PC-9 (cell line): ENCODE measurements at places on chromosomes 13 and 19. TPM values are rescaled to one million over a fixed set of nuclear protein-coding genes. Genes with fewer than 3 reads are reported as not detected.

DNA sequence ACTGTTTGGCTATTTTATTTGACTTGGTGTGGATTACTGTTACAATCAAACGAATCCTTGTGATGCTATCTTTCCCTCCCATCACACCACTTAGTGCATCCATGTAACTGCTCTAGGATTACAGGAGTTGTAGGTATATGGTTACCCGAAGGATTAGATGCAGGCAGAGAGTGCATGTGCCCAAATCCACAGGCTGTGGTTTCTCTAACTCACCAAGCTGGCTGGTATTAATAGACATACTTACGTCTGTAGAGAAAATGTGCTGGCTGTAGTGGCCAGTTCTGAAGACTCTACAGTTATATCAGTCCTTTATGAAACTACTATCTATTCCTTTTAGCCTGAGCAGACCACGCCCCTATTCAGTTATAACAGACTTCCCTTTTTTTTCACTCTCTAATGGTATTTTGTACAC lies 1.1 kb upstream of the HMGB1 start:
- peak overlapping the region; percentile 69; the same call in 1 of the 2 replicates for H3K4me3 ChIP-seq
- no peaks in the 10 kb centered on the region for H3K27me3 ChIP-seq
- DNase-seq: no peak
- H3K4me1 ChIP-seq: peaks cover 29% of the 10 kb centered on the region
- H3K36me3 ChIP-seq: peaks cover 15% of the 10 kb centered on the region

DNA sequence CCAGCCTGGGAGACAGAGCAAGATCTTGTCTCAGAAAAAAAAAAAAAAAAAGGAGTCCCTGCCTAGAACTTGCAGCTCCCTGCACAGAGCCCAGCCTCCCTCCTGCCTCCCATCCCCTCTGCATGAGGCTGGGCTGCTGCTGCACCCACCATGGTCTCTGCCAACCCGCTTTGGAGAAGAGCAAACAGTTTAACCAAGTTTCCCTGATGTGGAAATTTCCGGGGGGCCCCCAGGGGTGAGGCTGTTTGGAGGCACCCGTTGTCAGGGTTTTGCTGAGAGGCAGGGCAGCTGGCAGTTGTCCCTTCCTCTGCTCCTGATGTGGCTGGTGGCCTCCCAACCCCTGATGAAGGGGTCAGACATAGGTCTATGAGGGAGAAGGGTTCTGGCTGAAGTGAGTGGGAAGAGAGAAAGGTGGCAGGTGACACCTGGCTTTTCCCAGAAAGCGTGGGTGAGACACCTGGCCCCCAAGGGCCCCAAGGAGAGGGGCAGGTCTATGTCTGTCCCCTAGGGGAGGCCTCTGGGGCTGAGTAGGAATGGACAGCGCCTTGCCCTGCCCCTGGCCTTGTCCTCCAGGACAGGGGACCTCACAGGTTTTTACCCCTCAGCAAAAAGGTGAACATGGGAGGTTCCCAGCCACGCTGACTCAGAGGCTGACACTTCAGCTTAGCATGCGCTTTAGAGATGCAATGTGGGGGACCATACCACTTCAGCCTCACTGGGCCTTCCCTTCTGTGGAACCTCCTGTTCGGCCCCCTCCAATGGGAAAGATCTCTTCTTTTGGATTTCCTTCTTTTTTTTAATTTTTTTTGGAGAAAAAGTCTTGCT lies 5.5 kb downstream of the LRP3 start:
- H3K27me3 ChIP-seq: no peaks in the 10 kb centered on the region; the same call in 1 of the 2 replicates
- no peak for DNase-seq
- no peaks in the 10 kb centered on the region for H3K4me1 ChIP-seq
- no peaks in the 10 kb centered on the region for H3K36me3 ChIP-seq
- no peak overlapping the region for H3K4me3 ChIP-seq

DNA sequence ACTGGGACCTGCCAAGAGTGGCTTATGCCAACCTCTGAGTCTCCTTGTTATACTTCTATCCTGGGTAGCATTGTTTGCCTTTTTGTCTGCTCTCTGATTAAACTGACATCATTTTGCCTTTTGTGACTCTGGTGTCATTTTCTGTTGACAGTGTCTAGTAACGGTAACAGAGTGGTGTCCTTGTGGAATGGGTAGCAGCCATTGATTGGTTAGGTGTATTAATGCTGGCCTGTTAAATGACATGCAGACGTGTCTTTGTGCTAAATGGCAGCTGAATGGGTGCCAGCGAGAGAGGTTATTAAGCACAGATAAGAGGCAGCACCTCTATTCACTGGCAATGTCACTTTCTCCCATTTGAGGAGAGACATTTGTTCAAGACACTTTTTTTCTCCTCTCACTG lies 1289.4 kb downstream of the PCDH9 start:
- H3K36me3 ChIP-seq: no peaks in the 10 kb centered on the region
- DNase-seq: no peak
- no peak overlapping the region for H3K4me3 ChIP-seq

GRCh38 chr13:20442375-20442774 lies 83.3 kb downstream of the CRYL1 start:
- DNase-seq: no peak
- H3K4me1 ChIP-seq: peaks cover 14% of the 10 kb centered on the region; the same call in 1 of the 2 replicates
- H3K4me3 ChIP-seq: no peak overlapping the region
- H3K27ac ChIP-seq: no peak overlapping the region

DNA sequence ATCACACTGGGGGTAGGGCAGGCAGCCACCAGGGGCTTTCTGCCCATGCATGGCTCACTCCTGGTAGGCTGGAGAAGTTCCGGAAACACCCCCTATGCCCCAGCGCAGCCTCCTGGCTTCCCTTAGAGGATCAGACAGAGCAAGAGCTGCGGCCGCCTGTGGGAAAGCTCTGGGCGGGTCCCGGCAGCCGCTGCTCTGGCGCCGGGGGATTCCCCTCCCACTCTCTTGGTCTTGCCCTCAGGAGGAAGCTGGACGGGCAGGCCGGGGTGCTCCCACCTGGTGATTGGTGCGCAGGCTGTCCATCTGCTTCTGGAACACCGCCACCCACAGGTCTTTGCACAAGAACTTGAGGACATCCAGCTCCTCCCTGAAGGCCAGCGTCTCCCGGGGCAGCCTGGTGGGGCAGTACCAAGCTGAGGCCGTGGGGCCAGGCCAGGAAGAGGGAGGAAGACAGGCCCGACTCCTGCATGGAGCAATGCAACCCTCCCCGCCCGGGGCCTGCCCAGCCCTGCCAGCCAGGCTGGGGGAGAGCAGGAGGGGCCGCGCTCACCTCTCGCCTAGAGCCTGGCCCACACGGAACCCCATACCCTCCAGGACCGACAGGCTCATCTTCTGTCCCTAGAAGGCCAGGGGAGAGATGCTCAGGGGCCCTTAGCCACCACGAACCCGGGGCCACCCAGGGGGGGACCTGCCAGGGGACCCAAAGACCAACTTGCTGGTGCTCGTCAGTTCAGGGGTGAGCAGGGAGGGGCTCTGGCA lies 4.0 kb upstream of the NKPD1 start:
- no peak overlapping the region for H3K27ac ChIP-seq
- peaks cover 18% of the 10 kb centered on the region for H3K4me1 ChIP-seq
- DNase-seq: peak; percentile 82

N4BP2L1 gene
- 3.0 and 4.0 TPM in 2 replicates for total RNA-seq

DNA sequence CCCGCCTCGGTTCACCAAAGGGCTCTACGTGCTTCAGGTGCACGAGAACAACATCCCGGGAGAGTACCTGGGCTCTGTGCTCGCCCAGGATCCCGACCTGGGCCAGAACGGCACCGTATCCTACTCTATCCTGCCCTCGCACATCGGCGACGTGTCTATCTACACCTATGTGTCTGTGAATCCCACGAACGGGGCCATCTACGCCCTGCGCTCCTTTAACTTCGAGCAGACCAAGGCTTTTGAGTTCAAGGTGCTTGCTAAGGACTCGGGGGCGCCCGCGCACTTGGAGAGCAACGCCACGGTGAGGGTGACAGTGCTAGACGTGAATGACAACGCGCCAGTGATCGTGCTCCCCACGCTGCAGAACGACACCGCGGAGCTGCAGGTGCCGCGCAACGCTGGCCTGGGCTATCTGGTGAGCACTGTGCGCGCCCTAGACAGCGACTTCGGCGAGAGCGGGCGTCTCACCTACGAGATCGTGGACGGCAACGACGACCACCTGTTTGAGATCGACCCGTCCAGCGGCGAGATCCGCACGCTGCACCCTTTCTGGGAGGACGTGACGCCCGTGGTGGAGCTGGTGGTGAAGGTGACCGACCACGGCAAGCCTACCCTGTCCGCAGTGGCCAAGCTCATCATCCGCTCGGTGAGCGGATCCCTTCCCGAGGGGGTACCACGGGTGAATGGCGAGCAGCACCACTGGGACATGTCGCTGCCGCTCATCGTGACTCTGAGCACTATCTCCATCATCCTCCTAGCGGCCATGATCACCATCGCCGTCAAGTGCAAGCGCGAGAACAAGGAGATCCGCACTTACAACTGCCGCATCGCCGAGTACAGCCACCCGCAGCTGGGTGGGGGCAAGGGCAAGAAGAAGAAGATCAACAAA lies 2.6 kb downstream of the PCDH17 start:
- no peak for DNase-seq
- H3K36me3 ChIP-seq: no peaks in the 10 kb centered on the region
- no peak overlapping the region for H3K4me3 ChIP-seq
- H3K27me3 ChIP-seq: no peaks in the 10 kb centered on the region
- H3K4me1 ChIP-seq: no peaks in the 10 kb centered on the region
- H3K27ac ChIP-seq: no peak overlapping the region

DNA sequence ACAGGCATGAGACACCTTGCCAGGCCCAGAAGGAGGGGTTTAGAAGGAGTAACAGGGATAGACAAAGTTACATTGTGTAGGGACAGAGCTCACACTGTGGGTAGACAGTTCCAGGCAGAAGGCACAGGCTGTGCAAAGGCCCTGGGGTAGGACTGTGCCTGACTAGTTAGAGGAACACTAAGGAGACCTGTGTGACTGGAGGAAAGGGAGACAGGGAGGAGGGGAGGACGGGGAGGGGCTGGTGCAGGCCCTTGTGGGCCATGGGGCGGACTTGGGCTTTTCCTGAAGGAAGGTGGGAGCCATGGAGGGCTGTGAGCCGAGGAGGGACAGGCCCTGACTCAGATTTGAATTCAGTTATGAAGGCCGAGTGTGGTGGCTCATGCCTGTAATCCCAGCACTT lies 14.6 kb upstream of the GNA11 start:
- H3K4me1 ChIP-seq: no peaks in the 10 kb centered on the region; the same call in 1 of the 2 replicates
- H3K36me3 ChIP-seq: no peaks in the 10 kb centered on the region
- H3K4me3 ChIP-seq: no peak overlapping the region

DNA sequence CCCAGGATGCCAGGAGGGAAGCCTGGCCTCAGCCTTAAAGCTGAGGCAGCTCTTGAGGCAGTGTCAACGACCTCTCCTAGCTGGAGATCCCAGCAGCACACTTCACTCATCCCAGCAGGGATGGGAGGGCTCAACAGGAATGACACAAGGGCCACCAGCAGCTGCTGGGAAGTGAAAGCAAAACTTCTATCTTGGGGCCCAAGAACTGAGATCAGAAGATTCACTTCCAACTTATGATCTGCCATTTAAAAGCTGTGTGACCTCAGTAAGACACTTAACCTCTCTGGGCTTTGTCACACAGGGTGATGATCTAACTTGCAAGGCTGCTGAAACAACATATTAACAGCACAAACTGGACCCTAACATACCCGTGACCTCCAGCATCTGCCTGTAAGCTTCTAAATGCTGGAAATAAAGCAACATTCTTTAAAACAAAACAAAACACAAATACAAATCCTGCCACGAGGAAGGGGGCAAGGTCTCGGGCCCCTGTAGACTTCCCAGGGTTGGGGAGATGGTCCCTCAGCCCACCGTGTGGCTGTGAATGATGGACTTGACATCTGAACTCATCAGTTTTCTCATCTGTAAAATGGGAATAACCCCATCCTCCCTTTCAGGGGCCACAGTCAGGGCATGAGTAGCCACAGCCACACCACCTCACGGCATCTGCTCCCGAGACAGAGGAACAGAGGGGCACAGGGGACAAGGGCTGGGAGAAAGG lies 22.7 kb downstream of the ELL start:
- H3K27me3 ChIP-seq: no peaks in the 10 kb centered on the region
- DNase-seq: no peak
- H3K27ac ChIP-seq: no peak overlapping the region
- no peaks in the 10 kb centered on the region for H3K36me3 ChIP-seq
- H3K4me3 ChIP-seq: no peak overlapping the region

ZNF726 gene
- total RNA-seq: 7.5 and 9.3 TPM in 2 replicates

DNA sequence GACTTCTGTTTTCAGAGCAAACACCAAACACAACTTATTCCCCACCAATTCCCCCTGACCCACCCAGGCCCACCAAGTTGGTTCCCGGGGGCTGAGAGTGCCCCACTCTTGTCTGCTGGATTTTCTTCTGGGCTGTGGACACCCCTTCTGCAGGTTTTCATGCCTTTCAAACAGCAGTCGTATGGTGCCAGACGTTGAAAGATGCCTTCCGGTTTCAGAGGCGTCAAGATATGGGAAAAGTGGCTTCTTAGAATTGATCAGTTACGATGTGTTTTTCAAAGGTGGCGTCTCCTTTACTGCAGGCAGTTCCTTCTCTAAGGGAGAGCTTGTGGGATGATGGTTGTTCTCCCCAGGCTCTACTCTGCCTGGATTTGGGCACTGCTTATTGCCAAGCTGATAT lies 12.7 kb downstream of the CLEC11A start:
- H3K36me3 ChIP-seq: no peaks in the 10 kb centered on the region
- H3K27me3 ChIP-seq: peaks cover 100% of the 10 kb centered on the region
- H3K4me3 ChIP-seq: no peak overlapping the region
- H3K27ac ChIP-seq: no peak overlapping the region
- H3K4me1 ChIP-seq: no peaks in the 10 kb centered on the region

DNA sequence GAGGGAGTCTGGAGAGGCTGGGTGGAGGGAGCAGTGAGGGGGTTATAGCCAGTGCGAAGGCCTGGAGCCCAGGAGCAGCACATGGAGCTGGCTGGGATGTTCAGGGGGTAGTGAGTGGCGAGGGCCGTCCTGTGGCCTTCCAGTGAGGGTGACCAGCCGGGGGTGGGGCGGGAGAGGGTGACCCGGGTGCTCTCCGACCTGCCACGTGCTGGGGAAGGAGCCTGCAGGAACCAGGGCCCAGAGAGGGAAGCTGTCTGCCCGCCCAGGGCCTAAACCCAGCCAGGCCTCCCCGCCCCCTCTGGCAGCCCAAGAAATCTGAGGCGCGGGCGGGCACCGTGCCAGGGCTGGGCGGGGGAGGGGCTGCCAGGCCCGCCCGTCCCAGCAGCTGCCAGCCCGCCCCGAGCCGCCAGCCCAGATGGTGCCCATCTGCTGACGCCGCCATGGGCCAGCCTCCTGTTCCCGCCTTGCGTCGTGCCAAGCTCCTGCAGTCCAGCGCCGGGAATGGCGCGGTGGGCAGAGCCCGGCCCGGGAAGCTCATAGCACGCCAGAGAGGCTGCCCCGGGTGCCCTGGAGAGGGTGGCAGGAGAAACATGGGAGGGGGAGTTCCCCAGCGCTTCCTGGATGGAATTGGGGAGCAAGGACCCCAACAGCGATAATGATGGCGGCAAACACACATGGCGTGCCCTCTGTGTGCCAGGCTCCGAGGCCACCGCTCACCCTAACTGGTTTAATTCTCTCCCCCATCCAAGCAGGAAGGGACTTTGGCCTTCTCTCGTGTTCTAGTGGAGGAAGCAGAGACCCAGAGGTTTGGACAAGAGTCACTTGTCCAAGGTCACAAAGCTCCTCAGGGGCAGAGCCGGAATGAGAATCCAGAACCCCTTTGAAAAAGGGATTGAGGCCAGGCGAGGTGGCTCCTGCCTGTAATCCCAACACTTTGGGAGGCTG lies 21.5 kb downstream of the NFIC start:
- no peak for DNase-seq
- no peaks in the 10 kb centered on the region for H3K4me1 ChIP-seq
- H3K27ac ChIP-seq: no peak overlapping the region
- no peaks in the 10 kb centered on the region for H3K36me3 ChIP-seq
- H3K27me3 ChIP-seq: no peaks in the 10 kb centered on the region
- H3K4me3 ChIP-seq: no peak overlapping the region
